D721Med (cell line): ENCODE measurements at places on chromosomes 4 and X.
A peak's percentile ranks its signal among the peaks of the same experiment; 100 is the strongest.

GRCh38 chr4:125520258-125520990 lies 205.7 kb downstream of the FAT4 start:
- DNase-seq, result no peak

DNA sequence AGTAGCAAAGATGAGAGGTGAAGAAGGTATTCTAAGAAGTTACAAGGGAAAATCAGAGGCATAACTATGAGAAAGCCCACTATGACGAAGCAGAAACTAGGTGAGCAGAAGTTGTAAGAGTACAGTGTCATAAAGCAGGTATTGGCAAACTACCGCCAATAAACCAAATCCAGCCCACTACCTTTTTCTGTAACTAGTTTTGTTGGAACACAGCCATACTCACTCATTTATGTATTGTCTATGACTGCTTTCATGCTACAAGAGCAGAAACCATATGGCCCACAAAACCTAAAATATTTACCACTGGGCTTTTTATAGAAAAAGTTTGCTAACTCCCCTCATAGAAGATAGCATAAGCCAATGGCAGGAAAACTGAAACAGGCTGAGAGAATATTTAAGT lies 31.8 kb upstream of the ZCCHC13 start:
- DNase-seq, result no peak

GRCh38 chr4:114423582-114423981 lies 175.0 kb upstream of the UGT8 start:
- DNase-seq, result no peak

- no peak for DNase-seq
Observed at GRCh38 chr4:176641237-176641636, 151.5 kb downstream of the VEGFC start.

- DNase-seq, result no peak
Observed at GRCh38 chr4:6337331-6337935, 67.8 kb downstream of the WFS1 start.

DNA sequence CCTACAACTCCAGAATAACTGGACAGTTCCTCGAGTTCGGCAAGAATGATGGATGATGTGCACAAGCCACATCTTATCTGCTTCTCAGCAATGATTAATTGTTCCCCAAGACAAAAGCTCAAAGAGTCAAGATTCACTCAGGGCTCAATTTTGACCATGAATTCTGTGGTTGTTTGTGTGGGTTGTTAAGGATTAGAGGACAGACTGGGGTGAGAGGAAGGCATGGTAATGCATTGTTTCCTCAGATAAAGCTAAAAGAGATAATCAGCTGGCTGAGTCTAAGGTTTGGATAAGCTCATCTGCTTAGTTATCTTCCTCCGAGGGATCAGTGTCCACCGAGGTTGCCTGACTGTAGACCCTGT lies 161.0 kb downstream of the CPEB2 start:
- no peak for DNase-seq

GRCh38 chr4:52894443-52894842 lies 32.3 kb downstream of the RASL11B start:
- no peak for DNase-seq

DNA sequence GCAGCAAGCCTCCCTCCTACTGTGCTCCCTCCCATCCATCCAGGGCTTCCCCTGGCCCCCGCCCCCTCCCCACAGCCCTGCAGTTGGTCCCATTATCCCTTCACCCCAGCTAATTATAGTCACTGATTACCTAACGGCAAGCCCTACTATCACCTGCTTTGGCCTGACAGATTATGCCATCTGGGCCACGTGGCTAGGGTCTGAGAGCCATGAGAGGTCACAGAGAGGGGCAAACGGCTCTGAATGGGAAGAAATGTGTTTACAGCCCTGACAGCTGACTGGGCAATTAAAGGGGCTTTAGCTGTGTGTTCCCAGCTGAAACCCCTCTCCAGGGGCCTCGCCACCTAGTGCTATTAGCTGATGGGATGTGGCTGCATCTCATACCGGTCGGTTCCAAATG lies 134.4 kb upstream of the CPEB2 start:
- DNase-seq, result no peak

DNA sequence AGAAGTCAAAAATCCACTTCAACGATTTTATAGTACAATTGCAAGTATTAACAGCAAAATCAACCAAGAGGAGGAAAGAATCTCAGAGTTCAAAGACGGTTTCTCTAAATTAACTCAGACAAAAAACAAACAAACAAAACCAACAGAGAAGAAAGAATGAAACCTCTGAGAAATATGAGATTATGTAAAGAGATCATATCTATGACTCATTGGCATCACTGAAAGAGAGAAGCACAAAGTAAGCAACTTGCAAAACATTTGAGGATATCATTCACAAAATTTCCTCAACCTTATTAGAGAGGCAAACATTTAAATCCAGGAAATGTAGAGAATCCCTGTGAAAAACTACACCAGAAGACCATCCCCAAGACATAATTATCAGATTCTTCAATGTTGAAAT lies 370.4 kb downstream of the INPP4B start:
- DNase-seq, result no peak

GRCh38 chr4:143083756-143084472 lies 100.8 kb upstream of the USP38 start:
- DNase-seq, result no peak

GRCh38 chrX:95721011-95721410 lies 963.6 kb upstream of the DIAPH2 start:
- no peak for DNase-seq

DNA sequence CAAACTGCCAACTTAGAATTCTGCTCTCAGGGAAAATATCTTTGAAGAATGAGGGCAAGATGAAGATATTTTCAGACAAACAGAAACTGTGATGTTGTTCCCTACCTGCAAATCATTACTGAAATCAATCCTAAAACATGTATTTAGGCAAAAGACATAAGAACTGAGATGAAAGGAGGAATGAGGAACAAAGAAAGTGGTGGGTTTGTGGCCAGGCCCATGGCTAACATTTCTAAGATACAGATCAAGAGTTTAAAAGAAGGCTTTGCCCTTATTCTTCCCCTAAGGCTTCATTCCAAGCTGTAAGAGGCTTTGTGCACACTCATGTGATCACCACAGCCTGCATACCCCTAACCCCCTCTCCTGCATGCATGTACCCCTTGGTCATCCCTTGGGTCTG lies 46.5 kb downstream of the ADGRG2 start:
- DNase-seq, result no peak

DNA sequence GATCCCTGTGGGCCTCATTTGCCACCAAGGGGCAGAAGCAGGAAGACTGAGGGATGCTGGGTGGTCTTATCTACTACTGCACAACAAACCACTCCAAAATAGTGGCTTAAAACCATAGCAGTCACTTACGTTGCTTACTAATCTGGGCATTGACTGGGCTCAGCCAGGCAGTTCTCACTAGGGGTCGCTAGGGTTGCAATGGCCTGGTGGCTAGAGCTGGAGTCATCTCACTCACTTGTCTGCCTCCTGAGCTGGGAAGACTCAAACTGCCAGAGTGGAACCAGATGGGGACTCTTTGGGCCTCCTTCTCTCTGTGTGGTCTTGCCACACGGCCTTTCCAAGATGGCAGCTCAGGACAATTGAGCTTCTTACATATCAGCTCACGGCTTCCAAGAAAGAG lies 216.3 kb upstream of the BCOR start:
- DNase-seq, result no peak

GRCh38 chr4:107863416-107863815 lies 38.7 kb downstream of the SGMS2 start:
- no peak for DNase-seq

DNA sequence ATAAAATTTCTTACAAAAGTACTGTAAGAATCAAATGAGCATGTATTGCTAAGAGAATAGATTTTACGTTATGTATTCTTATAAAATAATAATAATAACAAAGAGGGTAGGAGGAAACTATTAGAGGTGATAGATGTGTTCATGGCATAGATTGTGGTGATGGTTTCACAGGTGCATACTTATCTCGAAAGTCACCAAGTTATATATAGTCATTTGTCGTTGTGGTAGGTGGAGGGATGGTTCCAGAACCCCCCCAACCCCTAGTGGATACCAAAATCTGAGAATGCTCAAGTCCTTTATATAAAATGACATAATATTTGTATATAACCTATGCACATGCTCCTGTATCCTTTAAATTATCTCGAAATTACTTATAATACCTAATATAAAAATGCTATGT lies 36.7 kb upstream of the H2AZ1 start:
- DNase-seq, result no peak

- DNase-seq, result no peak
Observed at GRCh38 chr4:90345549-90346215, 218.5 kb downstream of the CCSER1 start.

- no peak for DNase-seq
Observed at GRCh38 chr4:101239665-101240064, 107.7 kb downstream of the PPP3CA start.

GRCh38 chrX:141935645-141936044 lies 32.0 kb downstream of the MAGEC1 start:
- no peak for DNase-seq

- no peak for DNase-seq
Observed at GRCh38 chr4:54779036-54779435, 121.3 kb downstream of the KIT start.

- DNase-seq, result no peak
Observed at GRCh38 chr4:8893227-8893623, 21.6 kb upstream of the HMX1 start.

GRCh38 chr4:2942532-2943363 lies 20.5 kb downstream of the NOP14 start:
- peak; percentile 15 for DNase-seq

DNA sequence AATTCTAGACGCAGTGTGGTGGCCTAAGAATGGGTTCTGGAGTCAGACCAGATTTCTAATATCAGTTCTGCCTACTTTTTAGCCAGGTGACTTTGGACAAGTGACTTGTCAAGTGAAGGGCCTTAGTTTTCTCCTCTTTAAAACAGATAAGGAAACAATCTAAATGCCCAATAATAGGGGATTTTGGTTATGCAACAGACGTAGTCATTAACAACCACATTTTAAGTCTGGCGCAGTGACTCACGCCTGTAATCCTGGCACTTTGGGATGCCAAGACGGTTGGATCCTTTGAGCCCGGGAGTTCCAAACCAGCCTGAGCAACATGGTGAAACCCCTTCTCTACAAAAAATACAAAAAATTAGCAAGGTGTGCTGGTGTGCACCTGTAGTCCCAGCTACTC lies 2.1 kb upstream of the ZMYM3 start:
- DNase-seq, result no peak

DNA sequence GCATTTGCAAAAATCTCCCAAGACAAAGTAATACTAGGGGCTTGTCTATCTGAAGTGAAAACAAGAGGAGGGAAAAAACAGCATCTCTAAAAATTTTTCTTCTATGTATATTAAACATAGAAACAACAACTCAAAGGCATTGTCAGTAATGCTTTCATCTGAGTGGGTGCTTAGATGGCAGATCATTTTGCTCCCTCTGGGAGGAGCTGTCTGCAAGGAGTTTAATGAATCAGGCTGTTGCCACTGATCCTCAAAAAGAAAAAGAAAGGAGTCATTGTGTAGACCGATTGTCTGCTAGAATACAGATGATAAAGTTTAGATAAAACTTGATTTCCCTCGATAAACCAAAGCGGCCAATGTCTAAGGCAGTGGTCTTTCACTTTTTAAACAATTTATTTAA lies 49.7 kb upstream of the KLHL8 start:
- DNase-seq, result no peak

DNA sequence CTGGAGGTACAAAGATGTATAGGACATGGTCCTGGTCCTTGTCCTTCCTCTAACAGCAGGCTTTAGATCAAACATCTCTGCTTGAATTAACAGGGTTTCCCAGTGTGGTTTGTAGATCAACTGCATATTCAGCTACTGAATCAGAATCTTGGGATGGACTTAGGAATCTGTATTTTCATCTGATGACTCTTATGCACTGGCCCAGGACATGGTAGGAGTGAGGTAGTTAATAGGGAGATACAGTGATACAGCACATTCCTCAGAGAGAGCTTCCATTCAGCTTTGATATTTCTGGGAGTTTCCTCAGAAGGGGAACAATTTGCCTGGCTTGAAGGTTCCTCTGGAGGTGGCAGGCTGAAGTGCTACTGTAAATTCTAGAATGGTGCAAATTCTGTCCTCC lies 203.1 kb downstream of the LARP7 start:
- DNase-seq, result no peak

DNA sequence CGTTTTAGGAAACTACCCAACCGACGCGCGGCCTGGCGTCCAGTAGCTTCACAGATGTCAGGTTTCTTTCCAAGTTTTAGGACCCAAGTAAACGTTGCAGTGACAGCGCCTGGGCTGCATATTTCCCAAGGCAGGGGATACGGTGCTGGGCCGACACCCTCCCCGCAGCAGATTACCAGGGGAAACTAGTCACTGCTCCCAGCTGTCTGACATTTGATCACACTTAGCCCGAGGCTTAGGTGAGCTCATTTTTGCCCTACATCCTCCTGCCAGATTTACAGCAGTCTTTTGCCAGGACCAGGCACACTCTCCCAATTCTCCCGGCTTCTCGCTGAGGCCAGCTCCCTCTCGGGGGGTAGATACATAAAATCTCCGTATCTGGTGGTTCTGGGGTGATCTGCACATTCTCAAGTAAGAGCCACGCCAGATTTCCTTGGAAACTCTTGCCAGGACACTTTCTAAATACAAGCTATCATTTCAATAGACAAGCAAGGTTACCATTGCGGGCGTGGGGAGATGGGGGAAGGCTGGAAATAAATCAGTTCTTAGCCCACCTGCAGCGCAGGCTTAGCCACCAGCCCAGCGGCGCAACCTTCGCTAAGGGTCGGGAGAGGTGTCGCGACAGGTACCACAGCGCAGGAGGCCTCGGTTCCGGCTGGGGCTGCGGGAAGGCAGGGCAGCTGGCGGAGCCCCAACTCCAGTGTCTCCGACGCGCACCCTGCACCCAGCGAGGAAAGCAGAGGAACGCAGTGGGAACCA lies 2.5 kb upstream of the SOX3 start:
- no peak for DNase-seq

- DNase-seq, result no peak
Observed at GRCh38 chr4:42390622-42391354, 6.5 kb upstream of the SHISA3 start.

DNA sequence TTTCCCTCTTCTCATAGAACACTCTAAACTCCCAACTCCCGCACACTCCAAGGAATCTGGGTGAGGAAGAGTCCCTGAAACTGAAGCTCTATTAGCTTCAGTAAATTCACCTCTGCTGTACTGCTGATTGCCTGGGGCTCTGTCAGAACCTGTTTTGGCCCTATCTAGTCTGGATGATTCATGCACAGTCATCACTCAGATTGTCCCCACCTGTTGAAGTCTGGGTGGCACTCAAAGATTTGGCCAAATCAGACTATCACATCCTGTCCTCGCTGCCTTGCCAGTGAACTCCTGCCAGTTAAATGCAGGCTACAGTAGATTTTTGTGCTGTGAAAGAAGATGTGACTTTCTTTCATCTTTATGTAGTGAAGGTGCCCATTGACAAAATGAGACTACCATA lies 63.5 kb upstream of the EMCN start:
- DNase-seq, result no peak

DNA sequence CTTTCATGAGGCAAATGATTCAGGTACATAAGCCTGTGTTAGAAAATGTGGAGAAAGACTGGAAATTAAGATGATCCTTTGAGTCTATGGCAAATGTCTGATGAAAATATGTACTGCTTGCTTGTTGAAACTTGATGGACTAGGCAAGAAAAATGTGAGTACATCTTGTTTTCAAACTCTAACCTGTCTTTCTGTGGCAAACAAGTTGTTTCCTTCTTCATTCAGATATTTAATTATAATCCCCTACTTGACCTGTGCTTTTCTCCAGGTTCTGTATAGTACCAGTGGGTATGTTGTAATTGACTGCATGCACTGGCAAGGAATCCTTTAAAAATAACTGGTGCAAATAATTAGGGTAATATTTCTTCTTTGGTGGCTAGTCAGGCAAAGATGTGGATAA lies 136.7 kb downstream of the ARHGAP24 start:
- DNase-seq, result no peak

- no peak for DNase-seq
Observed at GRCh38 chrX:87626996-87627395, 109.4 kb downstream of the KLHL4 start.
